ENCODE measurements at places on chromosomes 7 and 10.

DNA sequence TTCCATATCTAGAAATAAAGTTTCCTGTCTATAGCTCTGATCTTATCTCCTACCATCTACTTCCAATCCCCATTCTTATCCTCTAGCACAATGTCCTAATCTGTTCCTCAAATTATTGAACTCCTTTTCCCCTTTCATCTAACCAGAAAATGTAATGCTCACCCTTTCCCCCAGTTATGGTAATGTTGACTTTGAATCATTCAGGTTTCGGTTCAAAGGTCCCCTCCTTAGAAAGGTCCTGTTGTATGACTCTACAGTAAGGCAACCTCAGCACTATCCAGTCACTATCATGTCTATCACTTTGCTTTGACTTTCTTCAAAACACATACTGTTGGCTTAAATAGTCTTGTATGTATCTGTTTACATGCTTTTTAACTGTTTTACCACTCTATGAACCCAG lies 264.2 kb upstream of the PCDH15 start:
- DNase-seq = no peak

- DNase-seq = no peak
These were observed 13.9 kb upstream of the TECTB start for GRCh38 chr10:112269266-112269665.

- no peak for DNase-seq
These were observed 216.3 kb downstream of the SDK1 start for GRCh38 chr7:3517344-3517743.

DNA sequence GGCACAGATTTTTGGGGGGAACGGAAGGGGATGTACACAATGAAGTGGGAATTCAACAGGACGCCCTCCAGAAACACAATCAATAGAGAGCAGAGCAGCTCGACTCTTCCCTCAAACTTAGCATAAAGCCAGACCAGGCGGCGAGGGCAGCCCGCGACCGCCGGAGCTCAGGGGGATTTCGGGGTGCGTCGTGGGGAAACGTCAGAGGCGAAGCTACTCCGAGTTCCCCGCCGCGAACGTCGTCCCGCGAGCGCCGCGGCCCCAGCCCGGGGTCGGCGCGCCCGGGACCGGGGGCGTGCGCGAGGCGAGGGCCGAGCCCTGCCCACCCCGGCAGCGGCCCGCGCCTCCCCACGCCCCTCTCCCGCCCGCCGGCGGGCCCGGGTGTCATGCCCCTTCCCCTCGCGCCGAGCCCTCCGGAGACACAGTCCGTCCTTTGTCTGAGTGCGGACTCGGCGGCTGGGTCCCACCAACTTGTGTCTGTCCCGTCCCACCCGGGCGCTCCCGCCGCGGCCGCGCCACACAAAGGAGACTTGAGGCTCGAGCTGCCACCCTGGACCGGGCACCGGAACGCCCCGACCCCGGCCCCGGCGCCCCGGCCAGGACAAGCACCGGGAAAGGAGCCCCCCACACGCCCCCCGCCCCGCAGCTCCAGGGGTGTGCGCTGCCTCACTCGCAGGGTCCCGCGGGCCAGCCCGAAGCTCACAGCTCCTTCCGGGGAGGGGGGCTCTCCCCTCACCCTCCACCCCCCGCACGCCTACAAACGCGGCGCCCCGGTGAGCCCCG lies 634 bp downstream of the EZH2 start:
- peak; percentile 45 for DNase-seq

GRCh38 chr10:43057831-43058340 lies 19.0 kb upstream of the RET start:
- no peak for DNase-seq

Measured in right hindlimb (tissue), 1 donor.